Fibroblast of gingiva (primary cell): ENCODE measurements at places on chromosomes 2 and 18.

- DNase-seq = no peak
Measured at GRCh38 chr2:104538077-104538476, 315.8 kb upstream of the POU3F3 start.

GRCh38 chr2:15693926-15694588 lies 102.4 kb downstream of the DDX1 start:
- no peak for DNase-seq

GRCh38 chr18:23284629-23285028 lies 149.3 kb downstream of the CABLES1 start:
- no peak for DNase-seq

- DNase-seq = no peak
Measured at GRCh38 chr18:66655407-66655806, 51.5 kb upstream of the CDH19 start.

GRCh38 chr2:1758171-1758570 lies 13.9 kb upstream of the PXDN start:
- no peak for DNase-seq

GRCh38 chr2:108325756-108326155 lies 37.1 kb downstream of the SULT1C2 start:
- DNase-seq = no peak

DNA sequence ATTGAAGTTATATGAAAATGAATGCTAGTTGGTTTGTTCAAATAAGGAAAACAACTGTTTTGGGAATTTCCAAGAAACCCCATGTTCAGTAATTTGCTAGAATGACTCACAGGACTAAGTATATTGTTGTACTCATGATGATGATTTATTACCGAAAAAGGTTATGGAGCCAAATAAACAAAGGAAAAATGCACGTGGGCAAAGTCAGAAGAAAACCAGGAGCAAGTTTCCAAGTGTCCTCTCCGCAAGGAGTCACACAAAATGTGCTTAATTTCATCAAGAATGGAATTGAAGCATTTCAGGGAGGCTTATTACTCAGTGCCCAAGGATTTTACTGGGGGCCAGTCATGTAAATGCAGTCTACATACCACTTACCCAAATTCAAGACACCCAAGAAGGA lies 1652.4 kb upstream of the TMEFF2 start:
- DNase-seq = no peak

GRCh38 chr2:174020926-174021662 lies 55.9 kb upstream of the SP3 start:
- no peak for DNase-seq

GRCh38 chr2:129935118-129935517 lies 44.3 kb upstream of the RAB6C start:
- no peak for DNase-seq

DNA sequence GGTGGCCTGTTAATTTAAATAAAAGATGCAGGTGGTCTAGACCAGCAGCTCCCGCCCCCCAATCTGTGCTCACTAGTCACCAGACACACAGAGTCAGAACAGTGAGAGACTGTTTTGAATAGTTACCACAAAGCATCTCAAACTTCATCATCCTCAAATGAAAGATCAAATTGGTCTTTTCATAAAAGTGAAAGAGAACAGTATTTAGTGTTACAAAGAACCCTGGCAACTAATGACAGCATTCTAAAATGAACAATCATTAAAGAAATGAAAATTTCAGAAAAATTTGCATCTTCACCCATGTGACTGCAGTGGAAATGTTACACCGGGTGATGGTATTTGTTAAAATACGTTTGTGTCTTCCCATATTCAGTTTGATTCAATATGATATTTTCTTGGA lies 65.5 kb upstream of the PMAIP1 start:
- DNase-seq = no peak

- DNase-seq = peak; percentile 49
Measured at GRCh38 chr2:120750488-120751210, 15.0 kb downstream of the GLI2 start.

GRCh38 chr2:71783815-71784214 lies 330.5 kb downstream of the DYSF start:
- DNase-seq = no peak

GRCh38 chr2:135974036-135974435 lies 11.4 kb downstream of the DARS1 start:
- peak; percentile 38 for DNase-seq

GRCh38 chr2:141041281-141041680 lies 1089.5 kb downstream of the LRP1B start:
- no peak for DNase-seq

DNA sequence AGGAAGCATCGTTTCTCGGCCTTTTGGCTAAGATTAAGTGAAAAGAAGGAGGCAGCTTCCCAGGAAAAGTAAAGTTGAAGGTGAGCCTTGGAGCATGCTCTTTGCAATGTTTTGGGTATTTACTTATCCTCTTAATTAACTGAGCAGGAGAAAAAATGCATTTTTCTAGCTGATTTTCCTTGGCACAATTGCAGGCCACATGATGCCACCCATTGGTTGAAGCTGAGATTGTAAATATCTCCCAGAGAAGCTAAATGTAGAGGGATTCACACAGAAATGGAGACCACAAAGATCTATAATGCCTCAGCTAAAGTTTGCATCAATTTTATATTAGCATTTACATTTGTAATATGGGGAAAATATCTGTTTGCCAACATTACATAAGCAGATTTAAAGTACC lies 294.1 kb downstream of the KCNS3 start:
- no peak for DNase-seq

DNA sequence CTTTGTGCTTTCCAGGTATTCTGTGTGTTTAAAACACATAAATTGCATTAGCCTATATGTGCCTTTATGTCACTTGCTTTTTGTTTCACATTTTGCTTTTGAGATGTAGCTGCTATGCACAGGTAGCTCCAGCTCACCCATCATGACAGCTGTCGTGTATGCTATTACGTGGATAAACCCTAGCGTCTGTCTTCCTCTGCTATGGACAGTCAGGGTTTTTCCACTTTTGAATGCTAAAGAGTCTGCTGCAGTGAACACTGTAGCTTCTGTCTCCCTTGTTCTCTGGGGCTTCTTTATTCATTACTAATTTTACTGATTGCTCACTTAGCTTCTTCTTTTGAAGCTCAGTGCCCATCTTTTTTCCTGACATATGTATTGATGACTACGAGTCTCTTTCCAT lies 24.7 kb upstream of the MBP start:
- DNase-seq = no peak

GRCh38 chr18:67893916-67894315 lies 377.4 kb upstream of the DSEL start:
- no peak for DNase-seq

GRCh38 chr18:24126155-24126961 lies 12.5 kb upstream of the CABYR start:
- peak; percentile 45 for DNase-seq

- no peak for DNase-seq
Measured at GRCh38 chr2:83584672-83585071, 874.4 kb downstream of the SUCLG1 start.

DNA sequence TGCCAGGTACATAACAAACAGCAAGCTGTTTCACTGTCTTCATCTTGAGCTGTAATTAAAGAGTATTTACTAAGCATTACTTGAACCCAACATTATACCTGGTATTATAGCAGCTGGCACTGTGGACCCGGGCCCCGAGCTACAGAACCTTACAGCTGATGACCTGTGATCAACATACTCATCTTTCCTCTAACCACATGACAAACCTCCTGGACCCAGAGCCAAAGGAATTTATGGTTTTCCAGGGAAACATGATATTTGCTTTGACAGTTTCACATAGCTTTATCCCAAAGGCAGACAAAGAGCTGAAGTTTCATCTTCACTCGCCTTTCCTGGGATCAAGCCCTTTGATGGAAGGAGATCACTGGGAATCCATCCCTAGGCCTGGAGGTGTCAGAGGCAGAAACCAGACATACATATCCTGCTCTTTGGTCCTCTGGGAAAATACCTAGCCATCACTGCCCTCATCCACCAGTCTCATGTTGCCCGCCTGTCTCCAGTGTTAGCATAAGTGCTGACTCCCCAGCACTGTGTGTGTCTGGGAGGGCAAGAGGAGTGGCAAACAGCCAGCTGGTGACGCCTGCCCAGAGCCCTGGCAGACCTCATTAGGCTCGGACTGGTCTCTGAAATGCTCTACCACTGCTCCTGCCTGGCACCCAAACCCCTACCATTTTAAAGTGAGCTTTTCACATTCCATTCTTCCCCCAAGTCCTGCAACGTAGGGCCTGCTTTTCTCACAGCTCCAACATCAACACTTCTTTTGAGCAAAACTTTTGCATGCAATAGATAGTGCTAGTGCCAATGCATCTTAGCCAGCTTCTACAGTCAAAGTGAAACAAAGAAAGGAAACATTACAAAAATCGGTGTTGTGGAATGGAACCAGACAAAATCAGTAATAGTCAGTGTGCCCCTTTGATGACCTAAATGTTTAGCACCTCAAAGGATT lies 138.8 kb upstream of the CTAGE1 start:
- no peak for DNase-seq

- peak; percentile 85 for DNase-seq
Measured at GRCh38 chr2:109128048-109128615, 873 bp upstream of the SH3RF3 start.

GRCh38 chr2:232389327-232389726 lies 10.8 kb downstream of the ALPP start:
- DNase-seq = no peak

GRCh38 chr2:37318401-37318800 lies 6.2 kb downstream of the PRKD3 start:
- DNase-seq = peak; percentile 40

DNA sequence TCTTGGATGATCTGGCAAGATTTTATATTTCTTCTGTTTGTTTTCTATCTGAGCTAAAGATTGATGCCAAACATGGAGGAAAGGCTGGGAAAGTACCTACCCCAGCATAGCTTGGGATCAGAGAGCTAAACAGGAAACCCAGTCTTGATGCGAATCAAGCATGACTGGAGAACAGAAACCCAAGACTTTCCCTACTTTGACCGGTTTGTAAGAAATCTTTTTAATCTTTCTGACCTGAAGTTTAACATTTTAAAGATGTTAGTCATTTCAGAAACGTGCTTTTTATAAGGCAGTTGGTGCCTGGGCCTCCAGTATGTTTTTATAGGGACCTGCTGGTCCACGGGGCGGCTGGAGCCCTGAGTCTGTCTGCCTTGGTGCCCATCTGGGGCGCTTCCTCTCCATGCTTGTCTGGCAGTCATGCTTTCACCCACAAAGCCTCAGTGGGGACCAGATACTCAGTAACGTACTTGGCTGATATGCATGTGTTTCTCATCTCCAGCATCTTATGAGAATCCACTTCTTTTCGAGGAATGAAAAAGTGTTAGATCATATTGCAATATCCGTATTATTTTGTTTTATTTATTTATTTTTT lies 266.5 kb downstream of the PTGR3 start:
- no peak for DNase-seq

DNA sequence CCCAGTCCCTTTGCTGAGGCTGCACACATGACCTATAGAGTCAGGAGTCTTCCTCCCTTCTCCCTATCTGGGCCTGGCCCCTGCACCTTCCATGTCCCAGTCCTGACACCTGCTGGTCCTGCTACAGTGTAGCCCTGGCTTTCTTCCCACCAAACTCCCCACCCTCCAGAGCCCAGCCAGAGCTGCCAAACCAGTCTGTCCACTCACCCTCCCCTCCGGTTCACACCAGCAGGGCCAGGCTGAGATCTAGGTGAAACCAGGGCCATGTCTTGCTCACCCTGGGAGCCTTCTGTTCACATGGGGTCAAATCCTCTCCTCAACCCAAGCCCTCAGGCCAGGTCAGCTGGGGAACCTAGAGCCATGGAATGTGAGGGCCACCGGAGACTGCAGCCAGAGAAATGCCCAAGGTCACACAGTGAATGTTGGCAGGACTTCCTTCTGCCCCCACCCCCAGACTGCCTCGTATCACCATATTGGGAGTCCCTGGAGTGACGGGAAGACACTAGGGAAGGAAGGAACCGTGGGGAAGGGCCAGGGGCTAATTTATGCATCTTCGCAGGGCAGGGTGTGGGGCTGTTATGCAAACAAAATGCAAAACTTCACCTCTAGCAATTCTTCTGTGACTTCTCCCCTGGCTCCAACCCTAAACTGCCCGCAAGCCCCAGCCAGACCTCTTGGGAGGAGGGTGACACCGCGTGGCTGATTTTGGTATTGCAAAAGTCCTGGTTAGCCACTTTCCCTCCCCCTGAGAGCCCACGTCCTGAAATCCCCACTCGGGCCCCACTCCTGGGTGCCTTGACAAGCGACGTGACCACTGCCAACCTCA lies 14.6 kb downstream of the TNS1 start:
- DNase-seq = peak; percentile 62

DNA sequence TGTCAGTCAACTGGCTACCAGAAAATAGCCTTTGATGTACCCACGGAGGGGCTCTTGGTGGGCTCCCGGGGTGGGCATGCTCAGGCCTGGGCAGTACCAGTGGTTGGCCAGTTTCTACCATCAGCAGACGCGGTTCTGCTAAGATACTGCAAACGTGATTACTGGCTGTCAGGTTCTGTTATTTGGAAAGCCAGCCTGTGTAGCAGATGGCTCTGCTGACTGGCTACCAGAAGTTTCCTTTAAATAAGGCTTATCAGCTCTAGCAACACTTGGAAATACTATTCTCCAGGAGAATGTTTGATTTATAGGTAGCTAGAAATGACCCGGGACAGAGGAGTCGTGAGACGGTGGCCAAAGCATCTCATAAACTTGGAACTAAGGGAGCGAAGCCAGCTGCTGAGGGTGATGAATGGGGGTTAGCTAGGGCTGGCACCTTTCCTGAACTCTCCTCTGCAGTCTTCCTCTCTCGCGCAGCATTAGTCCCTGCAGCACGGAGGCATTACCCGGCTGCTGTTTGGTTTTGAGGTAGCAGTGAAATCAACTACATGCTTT lies 171.9 kb downstream of the AGAP1 start:
- no peak for DNase-seq

GRCh38 chr2:105134081-105134480 lies 96.2 kb downstream of the MRPS9 start:
- DNase-seq = no peak

DNA sequence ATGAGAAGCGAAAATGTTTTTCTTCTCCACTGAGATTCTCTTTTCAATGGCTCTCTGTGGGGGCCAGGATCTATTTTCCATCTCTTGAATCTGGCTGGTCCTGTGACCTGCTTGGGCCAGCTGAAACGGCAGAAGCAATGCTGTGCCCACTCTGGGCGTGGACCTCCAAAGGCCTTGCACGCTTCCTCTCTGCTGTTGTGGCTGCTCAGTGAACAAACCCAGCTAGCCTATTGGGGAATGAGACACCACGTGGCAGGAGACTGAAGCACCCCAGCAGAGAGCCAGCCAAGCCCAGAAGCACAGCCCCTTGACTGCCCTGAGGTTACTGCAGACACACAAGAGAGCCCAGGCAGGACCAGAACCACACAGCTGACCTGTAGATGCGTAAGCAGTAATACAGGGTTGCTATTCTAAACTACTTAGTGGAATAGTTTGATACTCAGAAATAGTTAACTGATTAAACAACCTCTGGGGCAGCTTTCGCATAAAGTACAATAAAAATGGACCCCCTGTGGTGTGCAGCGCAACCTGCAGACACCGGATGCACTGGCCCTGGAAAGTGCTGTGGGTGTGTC lies 221.7 kb upstream of the SH3BP4 start:
- DNase-seq = no peak

DNA sequence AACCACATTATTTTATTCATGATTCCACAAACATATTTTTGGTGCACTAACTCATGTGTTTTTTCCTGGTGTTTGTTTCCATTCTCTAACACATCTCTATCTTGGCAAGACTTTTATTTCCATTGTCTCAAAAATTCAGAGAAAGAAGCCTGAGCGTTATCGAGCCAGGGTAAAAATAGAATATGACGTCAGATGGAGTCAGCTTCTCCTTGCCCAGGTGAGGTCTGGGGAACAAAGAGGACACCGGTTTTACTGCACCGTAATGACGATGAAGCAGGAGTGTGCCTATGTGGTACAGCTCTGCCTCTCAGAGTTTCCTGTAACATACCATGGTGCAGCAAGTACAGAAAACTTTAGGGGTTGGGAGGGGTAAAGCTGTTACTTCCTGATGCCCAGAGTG lies 661.6 kb downstream of the PLCL1 start:
- DNase-seq = no peak
